Activated T-cell treated with anti-CD3 and anti-CD28 coated beads for 24 hours (primary cell): ENCODE measurements at places on chromosomes 2 and 18.
A peak's percentile ranks its signal among the peaks of the same experiment; 100 is the strongest.

DNA sequence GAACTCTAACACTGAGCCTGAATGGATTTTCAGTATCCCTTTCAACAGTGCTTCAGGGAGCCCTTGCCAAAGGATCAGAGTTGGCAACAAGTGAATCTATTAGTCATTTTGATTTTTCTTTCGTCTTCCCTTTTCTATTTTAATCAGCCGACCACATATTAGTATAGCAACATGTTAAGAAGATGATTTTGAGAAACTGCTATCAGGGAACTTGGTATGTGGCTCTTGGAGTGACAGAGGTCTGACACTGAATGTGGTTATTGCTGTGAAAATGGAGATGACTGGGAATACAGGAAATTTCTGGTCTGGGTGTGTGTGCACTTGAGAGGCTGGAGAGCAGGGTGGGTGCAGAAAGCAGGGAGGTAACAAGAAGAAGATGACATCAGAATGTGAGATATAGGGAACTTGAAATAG, 28.7 kb upstream of the IL1RL1 start:
- DNase-seq, result no peak

DNA sequence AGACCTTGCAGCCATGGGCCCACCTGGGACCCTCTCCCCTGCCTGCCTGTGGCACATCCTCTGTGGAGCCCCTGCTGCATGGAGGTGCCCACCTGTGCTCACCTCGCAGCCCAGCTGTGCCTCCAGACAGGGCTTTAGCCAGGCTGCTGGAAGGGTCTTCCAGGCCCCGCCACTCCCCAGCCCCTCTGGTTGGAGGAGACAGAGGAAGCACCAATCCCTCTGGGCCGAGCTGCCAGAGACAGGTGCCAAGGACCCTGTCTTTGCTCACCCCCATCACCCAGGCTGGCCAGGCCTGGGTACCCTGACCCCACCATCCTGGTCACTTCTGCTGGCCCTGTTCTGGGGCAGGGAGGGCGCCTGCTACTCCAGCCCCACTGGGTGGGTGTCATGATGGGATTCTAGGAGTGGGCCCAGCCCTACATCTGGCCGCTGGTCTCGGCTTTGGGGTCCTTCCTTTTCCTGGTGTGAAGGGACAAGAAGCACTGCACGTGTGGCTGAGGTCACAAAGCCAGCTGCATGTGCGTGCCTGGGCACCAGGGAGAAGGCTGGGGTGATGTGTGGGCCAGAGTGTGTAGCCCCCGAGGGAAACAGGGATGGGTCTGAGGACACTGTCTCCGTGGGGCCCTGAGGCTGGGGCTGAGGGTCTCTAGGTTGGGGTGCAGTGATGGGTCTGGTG, 9.3 kb upstream of the NEU4 start:
- no peak for DNase-seq

- no peak for DNase-seq
Measured at GRCh38 chr2:215958257-215958656, 55.1 kb downstream of the MREG start.

- DNase-seq, result no peak
Measured at GRCh38 chr2:33730193-33730592, 131.1 kb upstream of the FAM98A start.

DNA sequence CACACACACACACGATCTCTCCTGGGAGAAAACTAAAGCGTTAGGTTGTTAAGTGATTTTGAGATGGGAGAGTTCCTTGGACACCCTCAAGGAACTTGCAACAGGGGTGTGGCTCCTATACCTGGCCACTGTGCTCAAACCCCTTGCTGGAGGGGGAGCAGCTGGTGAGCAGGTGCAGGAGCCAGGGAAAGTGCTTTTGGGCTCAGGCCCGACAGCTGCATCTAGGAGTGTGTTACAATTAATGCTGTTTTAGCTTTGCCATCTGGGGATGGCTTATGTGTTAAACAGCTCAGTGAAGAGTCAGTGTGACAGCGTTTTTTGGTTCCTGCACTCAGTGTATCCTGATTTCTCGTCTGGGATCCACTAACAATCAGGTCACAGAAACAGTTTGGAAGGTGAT, 510.8 kb downstream of the TRIB2 start:
- DNase-seq, result no peak

GRCh38 chr2:180599804-180600203, 380.6 kb upstream of the UBE2E3 start:
- no peak for DNase-seq

- DNase-seq, result no peak
Measured at GRCh38 chr2:28995765-28996750, 15.0 kb downstream of the TOGARAM2 start.

- no peak for DNase-seq
Measured at GRCh38 chr2:10252661-10253060, 50.0 kb upstream of the HPCAL1 start.

DNA sequence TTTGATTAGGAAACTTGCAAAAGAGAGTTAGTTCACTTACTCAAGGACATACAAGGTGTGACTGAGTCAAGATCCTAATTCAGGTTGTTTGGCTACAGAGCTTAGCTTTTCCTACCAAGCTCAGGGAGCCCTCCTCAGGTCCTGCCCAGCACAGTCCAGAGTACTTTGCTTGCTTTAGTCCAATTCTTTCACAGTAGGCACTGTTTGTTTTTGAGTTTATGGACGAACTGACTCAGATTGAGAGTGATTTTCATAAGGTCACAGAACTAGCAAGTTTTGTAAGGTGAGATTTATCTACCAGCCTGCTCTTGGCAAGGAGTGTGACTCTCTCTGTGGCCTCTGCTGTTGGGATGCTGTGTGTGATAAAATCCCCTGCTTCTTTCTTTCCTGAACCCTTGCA, 310.5 kb downstream of the PTPRM start:
- DNase-seq, result no peak

GRCh38 chr2:27870724-27871123, 19.5 kb downstream of the RBKS start:
- no peak for DNase-seq

- DNase-seq, result no peak
Measured at GRCh38 chr18:13436576-13436975, 218.0 kb downstream of the LDLRAD4 start.

GRCh38 chr2:160294339-160294803, 94.3 kb upstream of the ITGB6 start:
- peak; percentile 30 for DNase-seq

GRCh38 chr2:6896930-6897759, 19.6 kb downstream of the RSAD2 start:
- no peak for DNase-seq

- DNase-seq, result no peak
Measured at GRCh38 chr18:58727776-58728500, 56.7 kb downstream of the MALT1 start.
